Right lobe of liver (tissue), 6 donors: ENCODE measurements at places on chromosomes 11 and 22. TPM values are rescaled to one million over a fixed set of nuclear protein-coding genes. Genes with fewer than 3 reads are reported as not detected.

The KIRREL3 gene
- not detected for total RNA-seq

The IFITM10 gene
- total RNA-seq = 11.4 TPM

The MRGPRX3 gene
- total RNA-seq = not detected

The PATE2 gene
- total RNA-seq = not detected

The RAB39A gene
- total RNA-seq = 0.61 TPM

The ZBTB16 gene
- 150 TPM for total RNA-seq

The TCN1 gene
- not detected for total RNA-seq

The TRMT112 gene
- total RNA-seq = 109 TPM

The POTEH gene
- not detected for total RNA-seq

DNA sequence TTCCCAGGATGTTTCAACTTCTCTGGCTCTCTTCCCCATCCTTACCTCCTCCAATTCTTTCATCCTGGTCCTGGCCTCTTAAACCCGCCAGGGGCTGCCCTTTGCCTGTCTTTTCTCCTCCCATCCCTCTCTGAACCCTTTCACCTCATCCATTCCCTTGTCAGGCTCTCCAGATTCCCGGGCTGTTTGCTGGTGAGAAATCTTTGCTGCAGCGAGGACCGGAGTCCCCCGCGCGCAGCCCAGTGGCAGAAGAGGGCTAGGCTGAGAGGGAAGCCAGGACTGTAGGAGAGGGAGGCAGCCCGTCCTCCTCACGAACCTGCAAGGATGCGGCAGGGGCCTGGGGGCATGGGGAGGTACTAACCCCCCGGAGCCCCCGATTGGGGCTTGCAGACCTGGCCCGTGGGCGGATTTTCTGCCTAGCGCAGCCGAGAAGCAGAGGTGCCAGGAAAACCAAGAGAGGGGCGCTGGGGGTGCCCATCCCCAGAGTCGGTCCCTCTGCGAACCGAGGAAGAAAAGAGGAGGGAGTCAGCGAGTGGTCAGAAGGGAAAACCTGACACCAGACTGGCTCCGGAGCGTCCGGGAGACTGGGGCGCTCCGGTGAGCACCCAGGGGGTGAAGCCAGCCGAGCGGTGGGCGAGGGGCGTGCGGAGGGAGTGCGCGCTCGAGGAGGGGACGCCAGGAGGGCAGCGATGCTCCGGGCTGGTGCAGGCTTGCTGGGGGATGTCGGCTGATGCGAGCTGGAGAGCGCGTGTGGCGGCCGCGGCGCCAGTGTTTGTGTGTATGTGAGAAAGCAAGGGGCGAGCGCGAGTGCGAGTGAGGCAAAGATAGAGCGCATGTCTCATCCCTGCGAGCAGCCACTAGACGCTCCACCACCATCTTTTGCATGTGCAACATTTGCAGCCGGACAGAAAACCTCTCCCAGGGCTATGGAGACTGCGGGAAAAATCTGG is at the start of gene GRIA4:
TSS of gene GRIA4 (plus strand) at position 242 of the 950 bp plus-strand sequence. CDS start 925 bp downstream, outside the sequence.
- no peak for DNase-seq

- no peak for DNase-seq
Measured at GRCh38 chr11:69501891-69502860, 20.7 kb downstream of the LINC01488 start.

- no peak for DNase-seq
Measured at GRCh38 chr11:100869328-100869727, 182.2 kb downstream of the ARHGAP42 start.

- no peak for DNase-seq
Measured at GRCh38 chr22:32728291-32728690, 73.2 kb upstream of the TIMP3 start.

DNA sequence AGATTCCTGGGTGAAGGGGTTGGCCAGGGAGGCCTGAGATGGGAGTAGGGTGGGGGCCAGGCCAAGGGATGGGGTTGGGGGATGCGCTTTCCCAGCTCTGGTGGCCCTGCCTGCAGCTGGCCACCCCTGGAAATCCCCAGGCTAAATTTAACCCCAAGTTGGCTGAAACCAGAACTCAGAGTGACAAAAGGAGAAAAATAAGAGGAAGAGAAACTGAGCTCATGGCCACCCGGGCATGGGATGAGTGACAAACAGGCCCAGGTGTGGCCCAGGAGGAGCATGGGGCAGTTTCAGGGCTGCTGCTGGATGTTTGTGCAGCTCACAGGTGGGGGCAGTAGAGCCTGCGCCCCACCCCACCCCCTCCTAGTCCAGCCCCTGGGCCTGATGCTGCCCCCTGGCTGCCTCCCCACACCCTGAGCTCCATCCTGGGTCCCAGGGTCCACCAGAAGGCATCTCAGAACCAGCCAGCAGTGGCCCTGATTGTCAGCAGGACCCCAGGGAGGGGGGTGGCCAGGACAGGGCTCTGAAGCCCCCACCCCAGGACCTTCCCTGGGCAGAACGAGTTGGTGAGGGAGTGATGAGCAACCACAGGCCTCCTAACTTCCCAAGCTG is 48.0 kb downstream of the IGLL5 start:
- DNase-seq = no peak

DNA sequence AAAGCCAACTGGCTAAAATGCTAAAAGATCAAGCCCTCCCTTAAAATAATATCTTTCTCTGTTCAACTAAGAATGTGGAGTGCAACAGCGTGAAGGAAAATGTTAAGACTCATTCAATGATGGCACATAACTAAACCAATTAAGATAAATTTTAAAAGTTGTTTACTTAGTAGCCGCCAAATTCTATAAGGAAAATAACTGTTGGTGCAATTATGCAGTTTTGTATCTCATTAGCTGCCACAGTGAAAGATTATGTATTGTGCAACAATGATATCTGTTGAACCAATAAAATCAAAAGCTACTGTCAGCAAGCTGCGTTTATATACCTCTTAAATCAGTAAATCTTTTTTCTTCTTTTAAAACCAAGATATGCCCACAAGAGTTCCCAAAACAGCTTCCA is 55.5 kb downstream of the SIK3 start:
- DNase-seq = no peak

GRCh38 chr11:57834852-57835251 is 73.2 kb downstream of the CTNND1 start:
- no peak for DNase-seq

GRCh38 chr11:68266936-68267880 is 4.6 kb downstream of the C11orf24 start:
- no peak for DNase-seq

DNA sequence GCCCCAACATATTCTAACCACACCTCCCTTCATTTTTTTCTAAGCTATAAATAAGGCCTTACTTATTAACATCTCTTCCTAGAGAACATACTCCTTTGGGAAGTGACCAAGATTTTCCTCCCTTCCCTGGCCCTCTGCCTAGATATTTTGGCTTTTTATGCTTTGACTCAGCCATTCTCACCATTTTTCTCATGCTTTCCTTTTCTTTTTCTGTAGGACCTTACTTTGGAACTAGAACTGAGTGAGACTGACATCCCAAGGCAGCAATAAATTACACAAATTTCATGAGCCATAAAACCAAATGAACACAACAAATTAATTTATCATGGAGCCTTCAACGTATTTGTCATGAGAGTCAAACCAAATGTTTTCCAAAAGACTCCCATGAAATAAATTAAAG is 142.7 kb upstream of the CTSC start:
- no peak for DNase-seq

GRCh38 chr11:129143335-129143734 is 48.8 kb downstream of the ARHGAP32 start:
- DNase-seq = peak; percentile 66

GRCh38 chr11:28144808-28145207 is 36.6 kb downstream of the METTL15 start:
- no peak for DNase-seq
